Activated T-cell treated with anti-CD3 and anti-CD28 coated beads, Interleukin-2, amount 50 U/mL, for 72 hours (primary cell): ENCODE measurements at places on chromosomes 1 and 21. TPM values are rescaled to one million over a fixed set of nuclear protein-coding genes. Genes with fewer than 3 reads are reported as not detected.

The TTC24 gene
- 17.4 TPM for total RNA-seq

DNA sequence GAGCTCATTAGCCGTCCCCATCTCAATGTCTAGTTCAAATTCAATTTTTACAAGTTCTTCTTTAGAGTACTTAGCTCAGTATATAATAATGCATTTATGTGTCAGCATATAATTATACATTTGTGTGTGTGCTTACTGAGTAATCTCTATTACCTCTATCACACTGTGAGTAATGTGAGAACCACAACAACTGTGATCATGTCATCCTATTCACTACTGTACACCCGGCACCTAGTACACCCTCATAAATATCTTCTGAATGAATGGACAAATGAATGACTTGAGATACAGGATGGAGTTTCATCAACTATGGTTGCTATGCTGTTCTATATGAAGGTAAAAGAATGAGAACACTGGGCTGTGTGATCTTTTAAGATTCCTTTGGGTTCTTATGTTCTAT lies 124.0 kb downstream of the GPATCH2 start:
- H3K36me3 ChIP-seq = peaks cover 4% of the 10 kb centered on the region
- no peak overlapping the region for H3K4me3 ChIP-seq
- DNase-seq = no peak

The C4BPB gene
- total RNA-seq = 2.6 TPM

DNA sequence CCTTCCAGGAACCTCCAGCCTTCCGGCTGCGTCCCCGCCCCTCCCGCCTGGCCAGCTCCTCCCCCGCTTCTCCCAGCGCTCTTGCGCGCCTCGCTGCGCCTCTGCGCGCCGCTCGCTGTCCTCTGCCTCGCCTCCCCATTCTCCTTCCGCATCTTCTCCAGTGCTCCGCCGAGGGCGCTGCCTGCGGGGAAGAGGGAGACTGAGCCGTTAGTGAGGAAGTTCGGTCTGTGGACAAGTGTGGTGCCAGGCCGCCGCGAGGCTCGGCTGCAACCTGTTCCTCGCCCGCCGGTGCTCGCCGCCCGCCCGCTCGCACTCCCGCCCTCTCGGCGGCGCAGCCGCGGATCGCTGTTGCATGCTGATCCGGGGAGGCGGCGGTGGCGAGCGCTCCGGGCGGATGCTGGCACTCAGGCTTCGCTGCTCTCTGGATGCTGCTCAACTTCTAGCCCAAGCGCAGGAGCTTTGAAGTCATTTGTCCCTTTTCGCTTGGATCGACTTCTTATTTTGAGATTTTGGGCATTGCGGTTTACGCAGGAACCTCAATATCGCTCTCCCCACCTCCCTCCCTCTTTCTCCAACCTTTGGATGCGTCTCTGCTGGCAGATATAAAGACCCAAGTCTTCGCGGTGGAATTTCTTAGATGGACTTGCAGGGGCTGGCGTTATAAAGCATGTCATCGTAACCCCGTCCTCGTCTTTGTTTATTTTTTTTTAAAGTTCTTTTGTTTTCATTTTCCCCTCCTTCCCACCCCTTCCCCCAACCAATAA lies 614 bp upstream of the CACNA1E start:
- peaks cover 31% of the 10 kb centered on the region for H3K4me1 ChIP-seq
- peaks cover 70% of the 10 kb centered on the region for H3K27me3 ChIP-seq

- no peak for DNase-seq
- no peak overlapping the region for H3K27ac ChIP-seq
- H3K36me3 ChIP-seq = no peaks in the 10 kb centered on the region
- H3K4me1 ChIP-seq = peaks cover 16% of the 10 kb centered on the region
- no peak overlapping the region for H3K4me3 ChIP-seq
These were observed 187.8 kb upstream of the HP1BP3 start for GRCh38 chr1:20974951-20975350.

The FCGR1A gene
- total RNA-seq = not detected

The COL8A2 gene
- 0.07 TPM for total RNA-seq

DNA sequence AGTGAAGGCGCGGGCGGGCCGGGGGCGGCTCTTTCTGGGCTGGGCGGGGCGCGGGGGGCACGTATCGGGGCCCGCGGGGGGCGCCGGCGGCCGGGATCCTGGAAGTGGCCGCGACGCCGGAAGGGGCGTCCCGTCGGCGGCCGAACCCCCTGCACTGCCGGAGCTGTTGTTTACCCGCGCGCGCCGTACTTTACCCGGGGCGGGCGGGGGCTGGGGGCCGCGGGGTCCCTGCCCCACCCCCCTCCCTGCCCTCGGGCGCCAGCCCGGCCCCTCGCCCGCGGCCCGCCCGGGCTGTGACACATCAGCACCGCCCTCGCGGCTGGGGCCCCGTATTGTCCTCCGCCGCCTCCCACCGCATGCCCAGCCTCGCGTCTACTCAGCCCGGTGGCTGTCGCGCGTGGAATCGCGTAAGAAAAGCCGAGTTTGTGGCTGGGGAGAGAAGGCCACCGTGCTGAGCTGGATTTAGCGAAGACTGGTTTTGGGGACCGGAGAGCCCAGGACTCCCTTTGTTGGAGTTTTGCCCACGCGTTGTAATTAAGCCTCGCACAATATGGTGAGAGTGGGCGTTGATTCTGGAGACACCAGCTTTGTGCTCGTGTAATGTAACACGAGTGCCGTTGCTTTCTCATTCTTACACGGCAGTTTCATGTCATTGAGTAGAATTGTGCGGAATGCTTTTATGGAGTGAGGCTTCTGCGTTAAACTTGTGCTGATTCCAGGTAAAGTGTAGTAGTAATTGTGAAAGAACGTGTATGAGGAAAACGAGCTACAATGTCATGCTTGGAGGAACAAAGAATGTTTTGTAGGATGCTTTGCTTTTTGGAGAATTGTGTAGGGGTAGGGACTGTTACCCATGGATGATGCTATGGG lies 559 bp downstream of the BACH1 start:
- peak overlapping the region; percentile 92 for H3K27ac ChIP-seq
- peak overlapping the region; percentile 93 for H3K4me3 ChIP-seq
- peaks cover 83% of the 10 kb centered on the region for H3K4me1 ChIP-seq
- peaks cover 5% of the 10 kb centered on the region for H3K36me3 ChIP-seq

GRCh38 chr1:179921981-179922872 lies 32.4 kb upstream of the CEP350 start:
- H3K4me1 ChIP-seq = no peaks in the 10 kb centered on the region
- H3K27me3 ChIP-seq = no peaks in the 10 kb centered on the region
- no peak overlapping the region for H3K4me3 ChIP-seq
- H3K36me3 ChIP-seq = peaks cover 10% of the 10 kb centered on the region

The BRDT gene
- total RNA-seq = not detected

The PGLYRP4 gene
- 0.29 TPM for total RNA-seq

The TMEM240 gene
- total RNA-seq = 1.3 TPM

The C1orf115 gene
- 1.00 TPM for total RNA-seq

- peaks cover 10% of the 10 kb centered on the region for H3K4me1 ChIP-seq
- no peak overlapping the region for H3K27ac ChIP-seq
- H3K36me3 ChIP-seq = no peaks in the 10 kb centered on the region
These were observed 52.9 kb downstream of the KCNC4 start for GRCh38 chr1:110262846-110263631.

DNA sequence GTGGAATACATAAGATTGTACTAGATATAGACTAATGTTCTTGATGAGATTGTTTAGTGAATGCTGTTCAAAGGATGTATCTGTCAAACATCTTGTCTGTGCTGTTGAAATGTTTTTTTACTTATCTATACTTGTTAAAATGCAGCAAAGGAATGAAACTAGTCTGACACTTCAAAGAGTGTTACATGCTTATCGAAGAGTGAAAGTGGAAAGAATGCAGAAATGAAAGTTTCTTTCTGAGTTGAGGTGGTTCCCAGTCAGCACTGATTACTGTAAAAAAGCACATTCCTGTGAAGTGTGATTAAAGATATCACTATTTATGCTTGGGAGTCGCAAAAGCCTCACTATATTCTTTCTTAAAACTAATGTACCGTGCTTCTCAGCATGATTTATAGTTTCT lies 1225.2 kb downstream of the NCAM2 start:
- peaks cover 11% of the 10 kb centered on the region for H3K27me3 ChIP-seq
- H3K4me3 ChIP-seq = peak overlapping the region; percentile 58
- H3K27ac ChIP-seq = peak overlapping the region; percentile 38
- no peak for DNase-seq
- peaks cover 40% of the 10 kb centered on the region for H3K4me1 ChIP-seq
- H3K36me3 ChIP-seq = no peaks in the 10 kb centered on the region

The LRIG2 gene
- total RNA-seq = 11.5 TPM

The SLC25A24 gene
- total RNA-seq = 17.4 TPM

DNA sequence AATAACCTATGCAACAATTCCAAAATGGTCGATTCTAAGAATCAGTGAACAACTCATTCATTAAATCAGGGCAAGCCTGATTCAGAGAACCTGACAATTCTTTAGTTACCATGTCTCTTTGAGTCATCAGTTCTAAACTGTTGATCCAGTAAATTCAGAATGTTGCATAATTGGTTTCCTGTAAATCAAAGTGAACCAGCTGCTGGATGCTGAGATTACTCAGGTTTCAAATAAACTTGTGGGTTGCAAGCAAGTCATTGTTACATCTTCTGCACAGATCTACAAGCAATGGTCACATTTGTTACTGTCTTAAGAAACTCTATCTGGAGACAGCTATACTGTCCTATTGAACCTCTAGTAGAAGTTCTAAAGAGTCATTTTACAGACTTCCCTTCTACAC lies 16.5 kb downstream of the PLA2G2D start:
- peaks cover 22% of the 10 kb centered on the region for H3K27me3 ChIP-seq
- H3K36me3 ChIP-seq = no peaks in the 10 kb centered on the region
- H3K27ac ChIP-seq = peak overlapping the region; percentile 10
- peak; percentile 3 for DNase-seq
- H3K4me3 ChIP-seq = no peak overlapping the region
- peaks cover 9% of the 10 kb centered on the region for H3K4me1 ChIP-seq
